ENCODE measurements at places on chromosomes 1 and 21. TPM values are rescaled to one million over a fixed set of nuclear protein-coding genes. Genes with fewer than 3 reads are reported as not detected.
A peak's percentile ranks its signal among the peaks of the same experiment; 100 is the strongest.

- no peak for DNase-seq
These were observed 49.3 kb downstream of the GADD45A start for GRCh38 chr1:67734323-67734690.

- DNase-seq: peak; percentile 37
These were observed 24.7 kb upstream of the POGK start for GRCh38 chr1:166814611-166815010.

The SPATA6 gene
- total RNA-seq: 2.2 TPM

DNA sequence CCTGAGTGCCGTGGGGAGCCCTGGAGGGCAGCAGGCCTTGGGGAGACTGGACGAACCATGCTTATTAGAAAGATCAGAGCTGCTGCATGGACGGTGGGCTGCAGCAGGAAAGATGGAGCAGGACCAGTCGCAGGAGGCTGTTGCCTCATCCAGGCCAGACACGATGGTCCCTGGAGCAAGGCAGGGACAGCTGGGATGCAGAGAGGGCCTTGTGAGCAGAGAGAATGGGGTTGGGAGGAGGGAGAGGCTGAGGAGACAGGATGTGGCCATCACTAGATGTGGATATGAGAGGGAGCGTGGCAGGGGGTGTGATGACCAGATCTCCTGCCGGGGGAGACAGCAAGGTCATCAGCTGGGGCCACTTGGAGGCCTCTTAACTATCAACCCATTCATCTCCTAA, 727.6 kb downstream of the PTPRU start:
- DNase-seq: no peak

DNA sequence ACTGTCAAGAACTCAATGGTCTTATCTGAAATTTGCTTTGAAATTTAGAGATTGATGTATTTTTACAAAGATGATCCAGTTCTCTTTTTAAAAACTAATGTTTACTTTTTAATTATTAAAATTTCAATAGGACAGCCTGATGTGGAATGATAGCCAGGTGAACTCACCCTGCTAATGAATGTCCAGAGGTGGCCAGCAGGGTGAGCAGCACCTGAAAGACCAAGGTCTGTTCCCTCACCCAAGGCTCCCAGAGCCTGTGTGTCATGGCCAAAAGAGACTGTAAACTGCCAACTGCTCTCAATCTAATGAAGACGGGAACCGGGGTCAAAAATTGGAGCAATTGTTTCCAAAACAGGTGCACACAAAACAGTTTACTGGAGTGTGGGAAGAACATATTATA, 340.4 kb downstream of the DISC1 start:
- no peak for DNase-seq

The PDPN gene
- not detected for total RNA-seq

The VASH2 gene
- total RNA-seq: 0.90 TPM

The LPGAT1 gene
- 25.6 TPM for total RNA-seq

DNA sequence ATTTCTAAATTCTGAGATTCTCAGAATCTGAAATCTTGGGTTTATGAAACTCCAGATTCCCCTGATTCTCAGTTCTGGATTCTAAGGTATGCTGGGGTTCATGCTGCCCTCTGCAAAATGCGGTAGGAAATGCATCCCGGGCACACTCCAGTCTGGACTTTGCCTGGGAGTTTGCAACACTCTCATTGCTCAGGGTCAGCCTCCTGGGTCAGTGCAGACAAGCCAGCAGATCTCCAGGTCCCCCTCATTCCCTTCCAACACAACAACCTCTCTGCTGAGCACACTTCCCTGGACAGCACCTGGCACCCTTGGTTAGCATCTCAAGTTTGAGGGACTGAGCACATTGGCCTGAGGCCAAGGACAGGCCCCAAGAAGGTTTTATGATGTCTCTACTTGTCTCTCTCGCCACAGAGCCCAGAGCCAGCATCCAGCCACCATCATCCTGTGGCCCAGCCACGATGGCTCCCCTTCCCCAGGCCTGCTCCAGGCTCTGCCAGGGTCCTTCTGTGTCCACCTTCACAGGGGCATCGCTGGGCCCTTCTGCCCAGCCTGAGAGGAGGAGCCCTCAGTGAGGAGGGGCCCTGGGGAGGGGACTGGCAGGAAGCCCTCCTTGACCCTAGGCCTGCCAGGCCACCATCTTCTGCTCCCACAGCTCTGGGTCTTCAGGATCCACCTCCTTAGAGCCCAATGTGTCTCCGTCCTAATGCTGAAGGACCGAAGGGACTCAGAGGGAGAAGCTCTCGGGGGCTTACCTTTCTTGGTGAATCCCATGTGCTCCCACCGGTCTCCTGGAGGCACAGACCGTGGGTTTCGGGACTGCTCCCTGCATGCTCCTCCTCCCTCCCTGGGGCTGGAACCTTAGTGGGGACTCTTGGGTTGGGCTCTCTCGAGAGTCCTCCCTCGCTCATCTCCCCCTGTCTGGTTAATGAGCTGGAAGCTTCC, 550.7 kb downstream of the PTPRU start:
- DNase-seq: no peak

DNA sequence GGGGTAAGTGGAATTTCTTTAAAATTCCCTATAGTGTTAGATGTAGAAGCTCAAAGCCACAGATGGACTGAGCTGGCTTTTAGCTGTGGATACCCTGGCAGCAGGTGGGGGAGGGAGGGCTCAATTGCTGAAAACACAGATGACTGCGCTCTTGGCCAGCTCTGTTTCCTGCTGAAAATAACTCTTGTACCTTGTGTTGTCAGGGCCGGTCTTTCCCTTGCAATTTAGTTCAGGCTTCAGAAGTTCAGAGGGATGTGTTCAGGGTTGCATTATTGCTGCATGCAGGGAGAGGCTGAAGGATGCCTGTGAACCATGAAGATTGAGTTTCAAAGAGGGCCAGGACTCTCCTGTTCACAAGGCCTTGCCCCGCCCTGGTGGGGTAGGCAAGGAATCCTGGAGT, 58.1 kb upstream of the GCLM start:
- no peak for DNase-seq

DNA sequence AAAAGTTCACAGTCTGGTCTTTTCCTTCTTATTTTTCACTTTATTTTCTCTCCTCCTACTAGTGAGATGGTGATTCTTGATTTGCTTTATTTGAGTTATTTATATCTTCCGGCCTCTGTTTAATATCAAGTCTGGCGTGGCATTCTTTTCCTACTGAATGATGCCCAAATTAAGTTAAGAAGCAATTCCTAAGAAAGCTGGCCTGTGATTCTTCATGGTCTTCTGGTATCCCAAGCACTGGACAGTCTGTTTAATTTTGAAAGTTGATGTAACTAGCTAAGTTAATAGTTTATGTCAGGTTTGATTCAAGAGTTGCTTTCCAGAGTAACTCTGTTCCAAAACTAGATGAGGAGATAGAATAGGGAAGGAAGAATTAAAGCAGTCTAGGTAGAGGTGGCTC, 9.2 kb upstream of the ENAH start:
- DNase-seq: no peak

- peak; percentile 72 for DNase-seq
These were observed 4.0 kb downstream of the GLMP start for GRCh38 chr1:156291226-156292061.

DNA sequence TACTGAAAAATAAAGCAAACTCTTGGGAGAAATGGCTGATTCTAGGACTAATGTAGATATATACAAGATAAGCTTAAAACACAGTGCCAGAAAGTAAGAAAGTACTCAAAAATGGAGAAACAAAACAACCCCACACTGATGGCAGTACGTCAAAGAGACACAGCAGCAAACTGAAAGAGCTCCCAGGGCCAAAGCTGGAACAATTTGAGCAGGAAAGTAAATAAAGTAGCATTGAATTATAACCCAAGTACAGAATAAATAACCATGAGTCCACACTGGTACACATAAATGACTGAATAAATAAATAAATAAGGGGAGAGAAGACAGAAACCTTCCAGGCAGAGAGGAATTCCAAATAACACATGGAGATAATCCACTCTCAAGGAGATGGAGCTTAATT, 120.9 kb downstream of the GLUL start:
- no peak for DNase-seq

DNA sequence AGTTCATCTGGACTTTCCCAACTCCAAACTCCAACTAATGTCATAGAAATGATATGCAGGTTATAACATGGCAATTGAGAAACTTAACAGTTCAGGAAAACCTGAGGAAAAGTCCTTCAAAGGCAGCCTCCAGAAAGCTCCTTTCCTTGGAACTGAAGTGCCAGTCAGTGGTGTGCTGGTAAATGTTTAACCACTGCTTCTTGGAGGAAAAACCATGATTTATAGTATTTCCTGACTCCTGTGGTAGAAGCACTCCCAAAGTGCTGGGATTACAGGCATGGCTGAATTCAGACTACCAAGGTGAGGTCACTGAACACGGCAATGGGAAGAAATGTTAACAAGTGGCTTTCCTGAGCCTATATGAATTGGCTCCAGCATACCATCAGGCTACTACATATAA, 26.7 kb upstream of the ZNHIT6 start:
- DNase-seq: no peak

GRCh38 chr21:24514081-24514733, 1093.1 kb downstream of the MRPL39 start:
- peak; percentile 27 for DNase-seq

DNA sequence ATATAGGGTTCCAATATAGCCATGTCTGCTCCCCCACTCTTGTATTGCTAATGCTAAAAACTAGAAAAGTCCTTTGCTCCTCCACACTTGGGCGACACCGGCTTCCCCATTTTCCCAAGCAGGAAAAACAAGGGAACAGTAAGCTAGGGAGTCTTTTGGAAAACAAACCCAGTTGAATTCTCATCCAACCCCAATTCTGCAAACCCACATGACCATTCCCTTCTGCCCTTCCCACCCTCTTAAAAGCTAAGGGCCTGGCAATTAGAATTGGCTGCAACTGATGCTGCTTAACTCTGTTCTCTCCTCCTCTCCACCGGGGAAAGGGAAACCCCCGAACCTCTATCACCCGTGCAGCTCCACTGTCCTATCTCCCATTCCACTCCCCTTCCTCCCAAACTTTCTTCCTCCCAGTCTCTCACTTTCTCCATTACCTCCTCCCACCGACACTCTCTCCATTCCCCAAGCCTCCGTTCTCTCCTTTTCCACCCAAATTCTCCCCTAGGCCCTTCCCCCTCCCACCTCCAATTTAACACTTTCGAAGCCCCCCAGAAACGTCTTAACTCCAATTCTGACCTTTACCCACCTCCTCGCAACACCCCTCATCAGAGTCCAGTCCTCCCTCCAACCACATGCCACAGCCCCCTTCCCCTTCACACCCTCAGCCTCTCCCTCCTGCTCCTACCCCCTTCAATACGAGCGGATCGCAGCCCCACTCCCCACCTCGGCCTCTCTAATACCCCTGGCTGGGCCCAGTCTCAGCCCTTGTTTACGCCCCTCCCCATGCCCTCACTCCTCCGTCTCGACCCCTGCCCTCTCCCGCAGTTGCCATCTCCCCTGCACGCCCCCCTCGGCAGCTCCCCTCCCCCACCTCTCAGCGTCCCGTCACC, 701 bp downstream of the DEDD start:
- peak; percentile 24 for DNase-seq
